ENCODE measurements at places on chromosomes 1 and 21. TPM values are rescaled to one million over a fixed set of nuclear protein-coding genes. Genes with fewer than 3 reads are reported as not detected.

The HLX gene
- polyA plus RNA-seq: 4.2 TPM

The CDA gene
- 7.0 TPM for polyA plus RNA-seq

The SPRR2A gene
- not detected for polyA plus RNA-seq

The RNU1-3 gene
- polyA plus RNA-seq: not detected

The DRAXIN gene
- polyA plus RNA-seq: not detected

The CENPF gene
- polyA plus RNA-seq: 10.9 TPM

The ZMYND12 gene
- polyA plus RNA-seq: 1.3 TPM

The ESPN gene
- polyA plus RNA-seq: not detected

The EDN2 gene
- not detected for polyA plus RNA-seq

The FNDC7 gene
- polyA plus RNA-seq: not detected

The SEMA6C gene
- polyA plus RNA-seq: 1.5 TPM

DNA sequence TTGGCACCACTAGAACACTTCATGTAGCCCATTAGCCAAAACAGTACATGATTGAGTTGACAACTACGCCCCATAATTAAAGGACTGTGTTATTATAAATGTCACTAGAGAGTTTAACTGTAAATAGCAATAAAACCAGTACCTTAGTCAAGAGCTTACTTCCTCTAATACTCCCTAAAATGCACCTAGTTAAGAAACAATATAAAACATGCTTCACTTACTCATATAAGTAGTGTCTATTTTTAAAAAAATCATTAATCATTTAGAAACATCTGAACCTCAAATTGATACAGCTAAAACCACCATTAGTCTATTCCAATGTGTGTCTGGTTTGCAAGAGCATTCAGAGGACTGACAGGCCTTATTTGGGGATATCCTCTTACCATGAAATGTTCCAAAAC is 25.3 kb downstream of the PTP4A2 start:
- DNase-seq: no peak

- no peak for DNase-seq
These were observed 1.5 kb upstream of the CLDN17 start for GRCh38 chr21:30168086-30168485.

- no peak for DNase-seq
These were observed 317.3 kb downstream of the COL11A1 start for GRCh38 chr1:102790997-102791396.

DNA sequence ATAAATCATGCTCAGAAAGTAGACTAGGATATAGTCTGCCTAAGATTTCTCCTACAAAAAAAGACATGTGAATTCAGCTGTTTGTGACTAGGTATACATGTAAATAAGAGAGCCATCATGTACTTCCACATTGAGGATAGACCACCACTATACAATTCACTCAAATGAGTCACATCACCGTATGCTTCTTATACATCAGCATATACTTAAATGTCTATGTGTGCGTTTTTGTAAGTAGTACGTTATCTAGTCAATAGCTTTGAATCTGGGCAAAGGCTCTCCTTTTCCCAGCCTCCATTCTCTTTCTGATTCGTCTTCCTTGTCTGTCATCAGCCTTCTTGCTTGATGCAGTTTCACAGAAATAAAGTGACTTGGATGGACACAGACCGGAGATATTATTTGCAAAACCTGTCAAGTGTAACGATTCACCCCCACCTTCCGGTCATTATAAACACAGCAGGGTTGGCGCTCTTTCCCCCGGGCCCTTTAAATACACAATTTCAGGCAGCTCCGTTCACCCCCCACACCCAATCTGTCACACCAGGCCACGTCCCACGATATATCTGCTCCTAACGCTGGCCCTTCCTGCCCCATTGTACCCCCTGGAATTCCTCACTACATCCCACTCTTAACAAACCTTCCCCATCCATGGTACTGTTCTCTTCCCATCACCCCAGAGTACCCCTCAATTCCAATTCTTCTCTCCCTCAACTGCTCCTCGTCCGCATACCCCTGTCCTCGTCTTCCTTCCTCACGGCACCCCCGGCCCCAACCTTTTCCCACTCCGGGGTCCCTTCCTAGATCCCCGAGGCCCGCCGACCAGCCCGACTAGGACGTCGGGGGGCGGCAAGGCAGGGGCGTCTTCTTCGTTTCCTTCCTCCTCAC is 636 bp downstream of the VAMP4 start:
- no peak for DNase-seq

GRCh38 chr1:26148887-26149286 is 10.0 kb upstream of the FAM110D start:
- DNase-seq: no peak

GRCh38 chr1:245074898-245075297 is 79.9 kb upstream of the KIF26B start:
- no peak for DNase-seq

- DNase-seq: no peak
These were observed 15.1 kb upstream of the TENT5B start for GRCh38 chr1:27027575-27028250.

DNA sequence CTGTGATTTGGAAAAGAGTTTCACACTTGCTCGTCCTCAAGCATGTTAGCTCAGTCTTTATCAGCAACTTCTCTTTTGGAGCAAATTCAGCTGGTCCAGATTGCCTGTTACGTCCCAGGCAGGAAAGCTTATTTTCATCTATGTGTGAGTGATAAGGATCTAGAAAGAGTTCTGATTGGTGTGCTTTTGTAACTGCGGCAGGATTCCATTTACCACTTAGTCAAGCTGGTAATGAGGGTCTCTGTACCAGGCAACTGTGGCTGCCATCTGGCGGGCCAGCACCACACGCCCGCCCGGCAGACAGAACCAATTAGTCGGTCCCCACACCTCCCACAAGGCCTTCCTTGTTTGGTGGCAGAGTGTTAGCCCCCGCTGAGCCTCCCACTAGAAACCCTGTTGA is 21.0 kb downstream of the C1orf87 start:
- DNase-seq: no peak

- DNase-seq: no peak
These were observed 8.9 kb downstream of the SPATA46 start for GRCh38 chr1:162367772-162368171.

DNA sequence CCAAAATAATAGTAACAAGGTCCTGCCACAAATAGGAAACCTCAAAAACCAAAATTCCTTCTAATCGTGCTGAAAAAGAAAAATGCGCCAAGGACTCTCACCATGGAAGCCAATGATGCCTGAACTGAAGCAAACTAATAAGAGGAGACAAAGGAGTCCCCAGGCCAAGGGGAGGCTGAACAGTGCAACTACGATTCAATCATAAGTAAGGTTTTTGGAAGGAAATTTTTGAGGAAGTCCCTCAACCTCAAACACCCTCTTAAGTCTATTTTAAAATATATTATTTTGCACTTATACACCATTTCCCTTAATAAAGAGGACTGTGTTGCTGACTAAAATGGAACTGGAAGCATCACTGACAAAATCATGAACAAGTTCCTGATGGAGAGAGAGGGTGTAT is 1.7 kb upstream of the ARHGAP29 start:
- DNase-seq: no peak

DNA sequence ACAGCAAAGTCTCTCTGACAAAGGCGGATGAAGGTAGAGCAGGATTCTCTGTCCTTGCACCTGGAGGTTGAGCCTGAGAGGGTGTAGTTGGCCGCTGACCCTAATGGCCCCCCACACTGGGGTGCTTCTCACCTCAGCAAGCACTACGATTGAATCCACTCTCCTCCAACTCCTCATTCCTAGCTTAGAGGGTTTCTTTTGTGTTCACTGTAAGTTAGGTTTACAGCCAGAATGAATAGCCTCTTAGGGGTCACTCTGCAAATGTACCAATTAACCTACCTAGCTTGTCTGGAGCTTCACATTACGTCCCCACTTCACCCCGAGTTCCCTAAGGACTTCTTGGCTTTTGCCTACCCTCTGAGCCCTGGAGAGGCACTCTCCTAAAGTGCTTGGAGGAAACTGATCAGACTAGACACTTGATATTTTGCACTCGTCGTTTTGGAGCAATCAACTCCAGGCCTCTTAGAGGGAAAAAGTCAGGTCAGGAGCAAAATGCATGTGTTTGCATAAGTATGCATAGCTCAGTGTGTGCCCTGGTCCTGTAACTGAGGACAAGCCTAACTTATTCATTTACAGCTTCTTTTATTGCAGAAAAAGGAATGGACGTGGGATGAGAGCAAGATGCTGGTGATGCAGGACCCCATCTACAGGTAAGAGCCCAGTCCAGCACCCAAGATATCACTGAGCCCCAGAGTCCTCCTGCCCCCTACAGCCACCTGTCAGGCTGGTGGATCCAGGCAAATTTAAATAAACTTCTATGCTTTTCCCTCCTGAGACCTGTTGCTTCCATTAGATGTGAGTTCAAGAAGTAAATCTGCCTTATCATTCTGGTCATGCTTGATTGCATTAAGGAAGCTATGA is 76.4 kb downstream of the SPATA46 start:
- DNase-seq: no peak

DNA sequence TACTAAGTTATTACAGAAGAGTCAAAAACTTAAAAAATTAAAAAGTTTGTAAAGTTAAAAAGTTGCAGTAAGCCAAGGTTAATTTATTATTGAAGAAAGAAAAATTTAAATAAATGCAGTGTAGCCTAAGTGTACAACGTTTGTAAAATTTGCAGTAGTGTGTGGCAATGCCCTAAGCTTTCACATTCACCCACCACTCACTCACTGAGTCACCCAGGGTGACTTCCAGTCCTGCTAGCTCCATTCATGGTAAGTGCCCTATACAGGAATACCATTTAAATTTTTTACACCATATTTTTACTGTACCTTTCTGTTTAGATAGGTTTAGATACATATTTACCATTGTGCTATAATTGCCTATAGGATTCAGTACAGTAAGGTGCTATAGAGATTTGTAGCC is 88.6 kb downstream of the CTH start:
- no peak for DNase-seq

DNA sequence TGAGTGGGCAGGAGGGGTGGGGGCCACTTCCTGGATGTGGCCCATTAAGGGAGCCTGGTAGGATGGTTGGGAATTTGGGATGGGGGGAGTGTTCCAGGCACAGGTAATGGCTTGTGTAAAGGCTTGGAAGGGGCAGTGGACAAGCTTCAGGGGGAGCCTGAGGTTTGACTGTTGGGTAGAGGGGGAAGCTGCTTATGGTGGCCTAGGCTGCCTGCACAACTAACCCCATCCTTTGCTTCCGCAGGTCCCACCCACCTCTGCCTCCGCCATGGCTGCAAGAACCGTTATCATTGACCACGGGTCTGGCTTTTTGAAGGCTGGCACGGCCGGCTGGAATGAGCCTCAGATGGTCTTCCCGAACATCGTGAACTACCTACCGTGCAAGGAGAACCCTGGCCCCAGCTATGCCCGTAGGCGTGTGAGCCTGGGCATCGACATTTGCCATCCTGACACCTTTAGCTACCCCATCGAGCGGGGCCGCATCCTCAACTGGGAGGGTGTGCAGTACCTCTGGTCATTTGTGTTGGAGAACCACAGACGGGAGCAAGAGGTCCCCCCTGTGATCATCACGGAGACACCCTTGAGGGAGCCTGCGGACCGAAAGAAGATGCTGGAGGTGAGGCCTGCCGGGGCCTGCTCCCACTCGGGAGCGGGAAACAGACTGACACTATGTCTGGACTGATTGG is 67.8 kb downstream of the ACTL8 start:
- DNase-seq: no peak
